ENCODE measurements at places on chromosomes 6 and 20.

- peak; percentile 57 for DNase-seq
These were observed 13.6 kb downstream of the TRAPPC3L start for GRCh38 chr6:116531675-116532570.

GRCh38 chr6:145561095-145562072 lies 173.9 kb downstream of the EPM2A start:
- DNase-seq: no peak

DNA sequence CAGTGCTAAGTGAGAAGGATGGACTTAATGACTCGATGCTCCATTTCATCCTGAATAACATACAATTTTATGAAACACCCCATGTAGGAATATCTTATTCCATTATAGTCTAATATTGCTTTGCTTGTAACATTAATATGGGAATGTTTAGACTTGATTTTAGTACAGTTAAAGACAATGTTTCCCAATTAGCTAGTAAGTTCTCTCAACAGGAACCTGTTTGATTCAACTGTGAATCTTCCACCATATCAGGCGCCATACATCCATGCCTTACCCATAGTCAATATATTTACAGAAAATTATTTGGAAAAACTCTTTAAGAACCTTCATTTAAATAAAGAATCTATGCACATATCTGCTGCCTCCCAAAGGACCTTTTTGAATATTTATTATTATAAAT lies 3.3 kb downstream of the NDRG3 start:
- no peak for DNase-seq

- peak; percentile 33 for DNase-seq
These were observed at the start of gene COL19A1 for GRCh38 chr6:69866351-69866769. COL19A1 (plus strand) TSS chr6:69866556; CDS start chr6:69879568, 13,012 bp downstream.

GRCh38 chr6:121187833-121188200 lies 146.5 kb downstream of the TBC1D32 start:
- no peak for DNase-seq

- no peak for DNase-seq
These were observed 12.0 kb downstream of the XRN2 start for GRCh38 chr20:21315138-21315537.

DNA sequence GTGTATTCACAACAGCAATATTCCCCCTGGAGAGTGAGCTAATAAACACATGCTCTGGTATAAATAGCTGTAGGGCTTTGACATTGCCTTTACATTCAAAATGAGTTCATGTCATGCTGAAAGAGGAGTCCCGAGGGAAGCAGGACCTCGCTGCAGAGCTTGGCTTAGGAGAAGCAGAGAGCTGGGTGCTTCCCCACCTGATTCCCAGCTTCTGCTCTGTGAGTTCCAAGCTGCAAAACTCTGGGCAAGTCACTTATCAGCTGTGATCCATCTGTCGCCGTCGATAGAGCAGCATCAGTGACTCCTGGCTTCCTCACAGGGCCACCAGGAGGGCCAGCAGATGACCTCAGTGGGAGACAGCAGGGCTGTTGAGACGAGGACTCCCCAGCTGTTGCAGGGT lies 241.8 kb downstream of the ANKRD60 start:
- no peak for DNase-seq

DNA sequence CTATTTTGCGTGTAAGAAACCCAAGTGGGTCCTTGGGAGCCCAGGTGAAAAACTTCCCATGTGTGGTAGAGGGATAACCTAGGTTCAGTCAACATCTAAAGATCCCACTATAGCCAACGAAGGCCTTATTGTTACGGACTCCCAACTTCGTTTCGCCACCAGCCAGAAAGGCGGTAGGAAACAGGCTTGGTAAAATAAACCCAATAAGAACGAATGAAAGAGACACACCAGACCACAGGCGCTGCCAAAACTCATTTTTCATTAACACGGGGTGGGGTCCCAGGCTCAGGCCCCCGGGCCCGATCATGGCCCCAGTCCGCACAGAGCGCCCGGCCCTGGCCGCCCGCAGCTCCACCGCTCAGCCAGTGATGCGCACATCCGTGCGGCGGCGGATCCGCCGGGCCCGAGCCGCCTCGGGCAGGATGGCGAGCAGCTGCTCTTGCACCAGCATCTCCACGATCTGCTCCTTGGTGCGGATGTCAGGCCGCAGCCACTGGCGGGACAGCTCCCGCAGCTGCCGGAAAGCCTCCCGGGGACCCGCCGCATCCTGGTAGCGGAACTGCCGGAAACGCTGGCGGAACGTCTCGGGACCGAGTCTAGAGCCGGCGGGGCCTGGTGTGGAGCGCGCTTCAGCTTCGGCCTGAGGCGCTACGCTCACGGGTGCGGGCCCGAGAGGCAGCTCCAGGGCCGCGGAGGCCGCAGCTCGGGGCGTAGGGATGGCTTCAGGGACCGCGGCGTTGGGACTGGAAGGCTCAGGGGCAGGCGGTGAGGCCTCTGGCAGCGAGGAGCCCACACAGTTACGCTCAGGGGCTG lies 709 bp downstream of the SCAND1 start:
- peak; percentile 74 for DNase-seq

- peak; percentile 7 for DNase-seq
These were observed 2.5 kb upstream of the NAA20 start for GRCh38 chr20:20014659-20015058.

GRCh38 chr6:42383421-42384205 lies 68.1 kb downstream of the TRERF1 start:
- DNase-seq: no peak

- no peak for DNase-seq
These were observed 50.0 kb downstream of the GFOD1 start for GRCh38 chr6:13437218-13437996.

- DNase-seq: no peak
These were observed 91.3 kb upstream of the EDN1 start for GRCh38 chr6:12198851-12199250.

GRCh38 chr6:110816677-110817076 lies 1.4 kb upstream of the CDK19 start:
- no peak for DNase-seq

- no peak for DNase-seq
These were observed 141.6 kb upstream of the AKAP12 start for GRCh38 chr6:151098166-151098565.

- DNase-seq: no peak
These were observed 109.2 kb upstream of the CDYL start for GRCh38 chr6:4666886-4667513.

DNA sequence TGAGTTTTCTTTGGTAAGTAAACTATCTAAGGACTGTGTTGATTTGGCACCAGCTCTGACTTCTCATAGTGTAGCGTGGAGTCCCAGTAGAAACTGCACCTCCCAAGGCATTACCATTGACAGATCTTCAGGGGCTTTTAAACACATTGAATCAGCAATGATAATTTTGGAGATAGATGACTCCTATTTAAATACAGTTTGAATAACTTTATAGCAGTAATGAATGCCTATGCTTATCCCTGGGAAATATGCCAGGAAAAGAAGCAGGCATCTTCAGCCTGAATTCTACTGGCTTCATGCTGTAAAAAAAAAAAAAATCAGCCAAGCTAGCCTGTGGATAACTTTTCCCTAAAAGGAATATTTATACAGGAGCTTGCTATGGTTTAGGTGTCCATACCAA lies 895.9 kb downstream of the EYS start:
- no peak for DNase-seq

DNA sequence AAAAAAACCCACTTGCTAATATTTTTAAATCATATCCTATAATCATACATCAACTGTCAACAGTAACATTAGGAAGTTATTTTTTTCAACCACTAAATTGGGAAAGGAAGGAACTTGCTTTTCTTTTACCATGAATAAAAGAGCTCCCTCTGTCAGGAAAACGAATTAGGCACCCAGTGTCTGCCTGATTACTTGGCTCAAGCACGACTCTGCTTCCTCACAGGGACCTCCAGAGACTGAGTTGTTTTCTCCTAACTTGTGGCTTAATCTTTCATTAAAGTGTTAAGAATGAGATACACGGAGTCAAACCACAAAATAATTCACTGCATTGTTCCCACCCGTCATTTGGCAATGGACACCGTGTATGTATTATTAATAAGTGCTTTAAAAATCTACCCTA lies 1405.1 kb upstream of the EYS start:
- no peak for DNase-seq

DNA sequence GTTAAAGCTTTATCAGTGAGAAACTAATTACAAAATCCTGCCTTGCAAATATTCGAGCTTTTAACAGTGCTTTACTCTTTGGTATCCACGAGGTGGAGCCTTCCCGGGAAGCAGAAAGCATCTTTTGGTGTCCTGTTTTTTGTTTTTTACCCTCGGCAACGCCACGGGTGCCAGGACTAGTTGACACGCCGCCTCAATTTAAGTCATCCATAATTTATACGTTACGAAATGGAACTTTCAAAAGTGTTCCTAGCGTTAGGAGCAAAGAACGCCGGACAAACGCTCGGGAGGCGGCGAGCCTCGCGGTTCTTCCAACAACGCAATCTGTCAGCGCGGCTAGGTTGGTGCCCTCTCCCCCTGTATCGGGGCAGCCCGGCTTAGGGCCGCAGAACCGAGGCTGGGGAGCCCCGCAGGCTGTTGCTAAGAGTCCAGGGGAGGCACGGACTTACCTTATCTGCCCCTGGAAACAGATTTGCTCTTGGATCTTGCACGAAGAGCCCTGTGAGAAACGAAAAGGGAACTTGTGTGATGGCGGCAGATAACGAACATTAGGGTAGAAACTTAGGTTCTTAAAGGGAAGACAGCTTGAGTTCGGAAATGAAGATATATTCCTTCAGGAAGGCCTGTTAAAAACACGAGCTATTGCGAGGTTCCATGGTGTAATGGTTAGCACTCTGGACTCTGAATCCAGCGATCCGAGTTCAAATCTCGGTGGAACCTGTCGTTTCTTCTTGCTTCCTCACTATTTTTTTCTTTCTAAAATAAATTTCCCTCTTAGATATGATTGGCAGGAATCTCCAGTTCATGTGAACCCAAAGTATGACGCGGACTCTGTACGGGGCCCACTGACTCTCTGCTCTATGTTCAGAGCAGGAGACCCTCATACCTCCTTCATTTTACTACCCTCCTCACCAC lies 46.2 kb upstream of the ZNF184 start:
- peak; percentile 73 for DNase-seq

GRCh38 chr6:108798670-108799353 lies 49.4 kb upstream of the ARMC2 start:
- peak; percentile 40 for DNase-seq

- DNase-seq: no peak
These were observed 1009.2 kb upstream of the GJE1 start for GRCh38 chr6:141123497-141123896.

GRCh38 chr20:51542033-51542570 lies 417 bp downstream of the NFATC2 start:
- DNase-seq: peak; percentile 42

DNA sequence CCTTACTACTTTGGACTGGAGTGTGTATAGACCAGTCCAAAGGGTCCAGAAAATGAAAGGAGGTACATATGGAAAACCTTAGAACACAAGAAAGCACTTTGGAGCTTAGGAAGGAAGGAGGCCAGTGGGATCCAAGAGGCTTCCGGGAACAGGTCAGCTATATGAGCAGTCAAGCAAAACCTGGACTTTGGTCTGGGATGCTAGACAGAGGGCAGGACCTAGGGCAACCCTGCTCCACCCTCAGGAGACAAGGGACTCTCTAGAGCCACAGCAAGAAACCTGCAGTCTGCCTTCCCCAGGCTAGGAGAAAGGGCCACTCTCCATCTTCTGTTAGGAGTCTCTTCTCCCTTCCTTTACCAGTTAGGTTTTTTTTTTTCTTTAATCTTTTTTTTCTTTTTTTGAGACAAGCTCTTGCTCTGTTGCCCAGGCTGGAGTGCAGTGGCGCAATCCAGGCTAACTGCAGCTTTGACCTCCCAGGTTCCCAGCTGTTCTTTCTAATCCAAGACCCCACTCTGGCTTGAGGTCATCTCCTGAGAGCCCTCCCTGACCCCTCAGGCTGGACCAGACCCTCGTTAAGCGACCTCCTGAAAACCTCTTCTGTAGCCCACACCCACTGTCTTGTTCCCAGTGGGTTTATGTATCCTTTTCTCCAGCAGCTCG lies 4.6 kb downstream of the KCNK5 start:
- DNase-seq: no peak

GRCh38 chr6:98525860-98526259 lies 308.5 kb upstream of the POU3F2 start:
- no peak for DNase-seq

DNA sequence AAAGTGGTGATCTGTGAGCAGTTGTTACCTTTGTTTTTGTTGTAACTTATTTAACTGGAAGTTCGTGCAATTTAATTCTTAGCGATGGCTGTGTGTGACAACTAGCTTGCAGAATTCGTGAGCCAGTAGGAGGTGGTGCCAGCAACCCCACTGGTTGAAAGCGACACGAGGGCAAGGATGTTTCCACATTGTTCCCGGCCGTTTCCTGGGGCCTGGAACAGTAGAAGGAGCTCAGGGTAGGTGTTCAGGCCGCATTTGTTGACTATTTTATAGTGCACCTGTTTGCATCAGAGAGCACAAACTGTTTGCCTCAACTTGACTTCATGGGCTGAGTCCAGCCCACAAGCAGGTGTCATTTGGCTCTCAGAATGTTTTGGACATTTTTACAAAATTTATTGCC lies 112.1 kb upstream of the PTPN1 start:
- DNase-seq: no peak

GRCh38 chr20:51034476-51034875 lies 11.6 kb upstream of the KCNG1 start:
- DNase-seq: no peak

DNA sequence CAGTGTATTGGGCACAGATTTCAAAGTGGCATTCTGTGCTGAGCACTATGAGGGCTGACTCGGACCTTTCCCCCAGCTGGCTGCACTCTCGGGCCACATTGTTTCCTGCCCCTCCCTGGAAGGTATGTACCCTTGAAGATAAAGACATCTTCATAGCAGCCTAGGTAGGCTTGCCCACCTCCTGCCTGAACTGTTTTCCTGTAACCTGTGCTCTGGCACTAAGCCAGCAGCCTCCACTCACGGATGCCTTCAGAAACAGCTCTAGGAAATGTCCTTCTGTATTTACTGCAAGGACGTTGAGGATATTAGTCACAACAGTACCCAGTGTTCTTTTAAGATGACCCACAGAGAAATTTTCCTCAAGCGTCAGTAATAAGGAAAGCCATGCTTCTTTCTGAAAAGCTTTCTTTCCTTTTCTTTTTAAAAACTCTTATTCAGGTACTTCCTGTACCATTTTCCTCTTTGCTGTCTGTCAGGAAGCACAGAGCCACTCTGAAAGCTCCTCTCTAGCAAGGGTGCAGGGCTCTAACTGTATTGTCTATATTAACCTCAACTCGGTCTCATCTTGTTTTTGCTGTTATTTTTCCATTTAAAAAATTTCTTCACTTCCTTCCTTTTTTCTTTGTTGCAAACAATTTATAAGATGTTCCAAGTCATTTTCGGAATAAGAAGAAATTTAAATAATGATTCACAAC lies 43.5 kb downstream of the TTI1 start:
- no peak for DNase-seq

- DNase-seq: no peak
These were observed 11.4 kb upstream of the PDE10A start for GRCh38 chr6:165674155-165675029.

GRCh38 chr6:158892266-158892665 lies 73.1 kb upstream of the EZR start:
- no peak for DNase-seq

DNA sequence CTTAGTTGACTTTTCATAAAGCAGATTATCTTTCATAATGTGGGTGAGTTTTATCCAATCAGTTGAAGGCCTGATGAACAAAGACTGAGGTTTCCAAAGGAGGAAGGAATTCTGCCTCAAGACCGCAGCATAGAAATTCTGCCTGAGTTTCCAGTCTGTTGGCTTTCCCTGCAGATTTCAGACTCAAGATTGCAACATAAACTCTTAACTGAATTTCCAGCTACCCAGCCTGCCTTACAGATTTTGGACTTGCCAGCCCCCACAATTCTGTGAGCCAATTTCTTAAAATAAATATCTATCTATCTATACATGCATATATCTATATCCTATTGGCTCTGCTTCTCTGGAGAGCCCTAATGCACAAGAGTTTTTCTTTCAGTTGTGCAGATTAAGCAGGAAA lies 57.3 kb upstream of the SMLR1 start:
- no peak for DNase-seq
